Pancreas (tissue), 10 donors: ENCODE measurements at places on chromosomes 12 and 14. TPM values are rescaled to one million over a fixed set of nuclear protein-coding genes. Genes with fewer than 3 reads are reported as not detected.

DNA sequence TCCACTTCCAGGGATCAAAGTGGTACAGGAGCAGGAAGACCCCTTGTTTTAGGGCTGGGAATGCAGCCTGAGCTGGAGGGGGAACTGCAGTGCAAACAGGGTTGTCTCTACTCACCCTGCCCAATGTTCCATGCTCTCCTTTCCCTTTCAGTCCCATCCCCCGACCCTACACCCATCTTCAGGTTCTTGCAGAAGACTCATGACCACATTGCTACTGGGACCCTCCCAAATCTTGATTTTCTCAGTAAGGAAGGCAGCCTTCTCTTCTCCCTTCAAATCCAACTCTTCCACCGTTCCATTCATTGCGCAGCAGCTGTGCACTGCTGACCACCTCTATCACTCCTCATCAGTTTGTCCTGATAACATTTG is 1.9 kb downstream of the SERPINA11 start:
- no peak for DNase-seq

Gene NOVA1
- total RNA-seq = 0.59 TPM

Gene FITM1
- 3.3 TPM for total RNA-seq

DNA sequence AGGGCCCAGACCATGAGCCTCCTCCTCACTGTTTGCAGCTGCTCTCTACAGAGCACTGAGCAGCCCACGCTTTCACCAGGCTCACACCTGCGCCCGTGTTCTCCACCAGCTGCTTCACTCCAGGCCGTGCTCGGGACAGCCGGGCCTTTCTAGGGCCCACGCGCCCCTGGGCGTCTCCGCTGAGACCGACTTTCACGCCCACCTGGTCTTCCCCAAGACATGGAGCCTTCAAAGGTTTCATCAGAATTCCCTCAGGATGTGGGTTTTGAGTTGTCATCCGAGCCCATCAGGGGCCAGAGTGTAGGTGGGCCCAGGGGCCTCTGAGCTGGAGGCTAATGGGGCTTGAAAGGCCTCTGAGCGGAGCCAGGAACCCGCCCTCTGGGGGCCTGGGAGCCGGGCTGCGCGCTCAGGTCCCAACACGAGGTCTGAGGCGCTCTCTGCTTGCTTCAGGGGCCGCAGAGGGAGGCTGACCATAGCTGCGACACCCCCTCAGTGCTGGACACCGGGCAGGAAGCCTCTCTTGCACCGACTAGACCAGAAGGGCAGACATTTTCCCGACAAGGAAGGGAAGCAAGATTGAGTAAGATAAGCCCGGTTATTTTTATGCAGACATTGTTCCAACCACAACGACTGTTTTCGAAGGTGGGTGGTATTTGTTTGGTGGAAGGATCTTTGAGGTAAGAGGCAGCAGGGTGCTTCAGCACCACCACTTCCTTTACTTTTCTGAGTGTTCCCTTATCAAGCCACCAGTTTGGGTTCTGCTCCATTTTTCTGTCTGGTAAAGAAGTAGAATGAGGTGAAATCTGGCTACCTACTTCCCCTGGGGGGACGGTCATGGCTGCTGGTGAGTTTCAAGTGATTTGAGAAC is 125.0 kb upstream of the FUT8 start:
- no peak for DNase-seq

GRCh38 chr12:95349291-95349690 is 124.7 kb upstream of the METAP2 start:
- DNase-seq = no peak

GRCh38 chr12:93689076-93689834 is 12.1 kb downstream of the CRADD start:
- no peak for DNase-seq

GRCh38 chr14:33835677-33836076 is 115.2 kb downstream of the EGLN3 start:
- no peak for DNase-seq

- DNase-seq = no peak
These were observed 1687.4 kb upstream of the FLRT2 start for GRCh38 chr14:83842547-83842946.

Gene NAP1L1
- total RNA-seq = 123 TPM

- DNase-seq = no peak
These were observed 76.4 kb downstream of the C12orf50 start for GRCh38 chr12:87952850-87953249.

- no peak for DNase-seq
These were observed 76.9 kb downstream of the LIN52 start for GRCh38 chr14:74161526-74162158.

- no peak for DNase-seq
These were observed 636.6 kb downstream of the MED13L start for GRCh38 chr12:115640929-115641328.

Gene SLC5A8
- total RNA-seq = not detected

DNA sequence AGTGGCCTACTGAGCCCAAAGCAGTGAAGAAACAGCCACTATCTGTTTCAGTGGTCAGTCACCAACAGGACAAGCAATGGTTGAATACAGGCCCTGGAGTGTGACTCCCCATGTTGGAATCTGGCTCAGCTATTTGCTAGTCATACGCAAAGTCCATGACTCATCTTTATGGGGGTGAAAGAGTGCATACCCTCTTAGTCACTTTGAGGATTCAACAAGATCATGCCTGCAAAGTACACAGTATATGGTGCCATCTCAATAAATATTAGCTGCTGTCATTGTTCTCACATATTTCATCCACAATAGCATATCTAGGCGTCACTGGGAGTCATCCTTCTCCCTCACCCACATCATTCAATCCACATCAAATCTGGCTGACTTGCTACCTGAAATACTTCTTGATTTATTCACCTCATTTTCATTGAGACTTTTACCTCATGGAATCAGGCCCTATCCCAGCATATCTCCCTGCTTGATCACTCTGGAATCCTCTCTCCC is 26.4 kb upstream of the STAB2 start:
- DNase-seq = no peak

DNA sequence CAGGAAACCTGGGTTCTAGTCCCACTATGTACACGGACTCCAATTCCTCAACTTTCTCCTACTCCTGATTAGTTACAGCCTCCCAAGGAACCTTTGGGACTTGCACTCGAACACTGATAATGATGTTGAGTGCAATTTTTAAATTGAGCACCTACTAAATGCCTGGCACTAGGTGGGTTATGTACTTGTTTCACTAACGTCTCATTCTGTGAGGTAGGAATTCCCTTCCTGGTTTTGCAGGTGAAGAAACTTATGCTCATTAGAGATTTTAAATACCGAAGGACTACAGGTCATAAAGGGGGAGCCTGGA is 536 bp downstream of the PARPBP start:
- no peak for DNase-seq

Gene ADGRD1
- 7.3 TPM for total RNA-seq

- DNase-seq = no peak
These were observed 463.1 kb downstream of the RAD51B start for GRCh38 chr14:68282479-68283377.

GRCh38 chr14:23621204-23621931 is 14.8 kb upstream of the DHRS2 start:
- peak; percentile 63 for DNase-seq

DNA sequence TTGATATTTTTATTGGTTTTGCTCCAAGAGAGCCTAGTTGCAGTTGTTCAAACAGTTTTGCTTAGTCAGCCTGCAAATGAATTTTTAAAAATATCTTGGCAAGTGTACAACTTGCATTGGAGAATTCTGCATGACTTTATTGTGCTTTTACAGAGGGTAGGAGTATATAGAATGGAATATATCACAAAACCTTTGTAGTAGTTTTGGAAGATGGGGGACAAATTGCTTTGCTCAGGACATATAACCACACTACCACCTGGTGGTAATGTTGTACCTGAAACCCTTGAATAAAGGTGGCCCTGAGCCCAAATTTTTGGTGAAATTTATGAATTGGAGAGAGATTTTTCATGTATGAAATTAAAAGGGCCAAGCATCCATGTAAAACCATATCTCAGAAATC is 645.2 kb downstream of the MED13L start:
- no peak for DNase-seq

Gene SERPINA6
- 17.4 TPM for total RNA-seq

DNA sequence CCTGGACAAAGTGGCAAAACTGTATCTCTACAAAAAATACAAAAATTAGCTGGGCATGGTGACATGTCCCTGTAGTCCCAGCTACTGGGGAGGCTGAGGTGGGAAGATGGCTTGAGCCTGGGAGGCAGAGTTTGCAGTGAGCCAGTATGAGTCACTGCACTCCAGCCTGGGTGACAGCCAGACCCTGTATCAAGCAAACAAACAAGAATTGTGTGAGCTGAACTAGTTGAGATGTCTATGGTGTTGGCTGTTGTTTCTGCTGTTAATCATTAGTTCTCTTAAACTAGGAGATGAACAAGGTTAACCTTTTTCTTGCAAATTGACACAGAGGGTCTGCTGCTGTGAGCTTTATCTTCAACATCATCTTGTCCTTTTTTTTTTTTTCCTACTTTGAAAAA is 23.6 kb downstream of the RASSF3 start:
- DNase-seq = no peak

Gene SLC25A21
- 0.83 TPM for total RNA-seq

Gene AVPR1A
- 0.16 TPM for total RNA-seq

GRCh38 chr12:19799216-19799615 is 359.9 kb downstream of the AEBP2 start:
- no peak for DNase-seq

DNA sequence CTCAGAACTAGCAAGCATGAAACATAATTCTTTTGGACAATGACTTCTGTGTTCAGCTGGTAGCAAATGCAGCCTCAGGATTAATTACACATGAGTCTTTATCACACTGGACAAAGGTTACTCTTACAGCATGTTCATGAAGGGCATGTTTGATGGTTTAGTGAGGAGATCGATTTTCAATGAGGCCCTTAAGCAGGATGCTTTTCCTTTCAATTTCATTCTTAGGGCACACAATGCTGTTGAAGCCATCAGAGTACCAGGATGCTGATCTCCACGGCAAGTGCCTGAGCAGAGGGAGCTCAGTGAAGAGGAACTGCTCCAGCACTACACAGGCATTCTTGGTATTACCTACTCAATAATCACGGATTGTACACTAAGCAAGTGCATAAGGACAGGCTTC is 542.0 kb downstream of the SNAPC1 start:
- no peak for DNase-seq

Gene RNU4-1
- total RNA-seq = 2,549 TPM

GRCh38 chr14:58822856-58823255 is 185.1 kb downstream of the DACT1 start:
- DNase-seq = no peak

- DNase-seq = no peak
These were observed 383.8 kb downstream of the PCNX1 start for GRCh38 chr14:71290960-71291466.

- DNase-seq = no peak
These were observed 77.4 kb downstream of the CLIP1 start for GRCh38 chr12:122345042-122345441.

Gene PTPRB
- total RNA-seq = 4.3 TPM

Gene AHSA1
- total RNA-seq = 40.4 TPM

- DNase-seq = no peak
These were observed 324.5 kb downstream of the PCNX1 start for GRCh38 chr14:71231521-71232393.

DNA sequence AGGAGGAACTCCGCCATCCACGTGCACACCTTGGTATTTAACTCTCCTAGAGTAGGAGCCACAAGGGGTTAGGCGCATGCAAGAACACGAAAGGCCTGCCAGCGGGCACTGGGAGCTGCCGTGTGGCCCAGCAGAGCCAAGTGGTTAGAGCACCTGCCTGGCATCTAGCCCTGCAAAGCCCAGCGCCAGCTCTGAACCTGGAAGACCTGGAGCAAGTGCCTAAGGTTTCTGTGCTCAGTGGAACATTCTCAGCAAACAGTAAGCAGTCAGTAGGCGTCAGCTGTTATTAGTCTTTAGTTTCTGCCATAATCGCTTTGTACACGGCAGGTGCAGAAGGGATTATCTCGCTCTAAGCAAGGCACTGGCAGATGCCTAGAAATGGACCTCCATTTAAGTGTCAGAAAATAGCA is 55.4 kb downstream of the SETD3 start:
- peak; percentile 84 for DNase-seq

Gene FOXG1
- not detected for total RNA-seq

- no peak for DNase-seq
These were observed 251.4 kb upstream of the ATP2B1 start for GRCh38 chr12:89960011-89960507.

DNA sequence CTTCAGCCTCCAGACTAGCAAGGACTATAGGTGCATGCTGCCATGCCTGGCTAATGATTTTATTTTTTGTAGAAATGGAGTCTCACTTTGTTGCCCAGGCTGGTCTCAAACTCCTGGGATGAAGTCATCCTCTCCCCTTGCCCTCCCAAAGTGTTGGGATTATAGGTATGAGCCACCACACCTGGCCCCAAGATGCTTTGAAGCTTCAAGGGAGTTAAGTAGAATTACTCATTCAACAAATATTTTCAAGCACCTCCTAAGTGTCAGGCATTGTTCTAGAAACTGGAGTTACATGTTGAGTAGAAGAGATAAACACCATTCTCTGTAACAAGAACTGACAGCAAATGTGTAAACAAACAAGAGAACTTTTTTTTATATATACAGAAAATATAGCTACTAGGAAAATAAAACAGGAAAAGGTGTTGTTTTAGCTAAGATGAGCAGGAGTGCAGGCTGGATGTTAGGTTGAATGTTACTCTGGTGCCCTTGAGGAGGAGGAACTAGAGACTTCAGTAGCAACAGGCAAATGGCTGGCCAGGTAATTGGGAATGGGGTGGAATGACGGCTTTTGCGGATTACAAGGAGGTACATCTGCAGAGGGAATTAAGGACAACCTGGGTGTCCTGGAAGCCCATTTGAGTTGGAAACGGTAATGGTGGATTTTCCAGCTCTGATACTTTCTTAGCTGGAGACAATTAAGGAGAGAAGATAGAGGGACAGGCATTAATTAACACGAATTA is 32.0 kb upstream of the CFAP54 start:
- no peak for DNase-seq

- DNase-seq = peak; percentile 12
These were observed 12.0 kb downstream of the PACS2 start for GRCh38 chr14:105326568-105326867.

Gene SLCO1B1
- not detected for total RNA-seq

- DNase-seq = peak; percentile 47
These were observed 74.2 kb upstream of the C14orf180 start for GRCh38 chr14:104505085-104506074.

Gene SLC10A1
- not detected for total RNA-seq

Gene CPNE6
- not detected for total RNA-seq

DNA sequence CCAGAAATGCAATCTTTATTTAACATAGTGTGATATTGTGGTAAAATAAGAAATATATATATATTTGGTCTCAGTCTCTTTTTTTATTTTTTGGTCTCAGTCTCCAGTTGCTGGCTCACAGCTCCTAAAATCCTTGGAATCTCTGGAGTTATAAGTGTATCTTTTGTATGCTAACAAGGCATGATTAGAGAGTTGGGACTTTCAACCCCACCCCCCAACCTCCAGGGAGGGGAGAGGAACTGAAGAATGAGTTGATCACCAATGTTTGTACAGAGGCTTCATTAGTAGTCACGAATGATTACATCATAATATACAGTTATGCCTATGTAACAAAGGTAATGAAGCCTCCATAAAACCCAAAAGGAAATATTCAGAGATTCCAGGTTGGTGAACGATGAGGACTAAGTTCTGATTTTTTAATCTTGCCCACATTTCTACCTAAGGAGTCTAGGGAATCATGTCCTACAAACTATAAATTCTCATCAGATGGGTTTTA is 22.8 kb upstream of the LALBA start:
- no peak for DNase-seq
